Kidney (tissue), 22 donors: ENCODE measurements at places on chromosomes 3 and 15.

DNA sequence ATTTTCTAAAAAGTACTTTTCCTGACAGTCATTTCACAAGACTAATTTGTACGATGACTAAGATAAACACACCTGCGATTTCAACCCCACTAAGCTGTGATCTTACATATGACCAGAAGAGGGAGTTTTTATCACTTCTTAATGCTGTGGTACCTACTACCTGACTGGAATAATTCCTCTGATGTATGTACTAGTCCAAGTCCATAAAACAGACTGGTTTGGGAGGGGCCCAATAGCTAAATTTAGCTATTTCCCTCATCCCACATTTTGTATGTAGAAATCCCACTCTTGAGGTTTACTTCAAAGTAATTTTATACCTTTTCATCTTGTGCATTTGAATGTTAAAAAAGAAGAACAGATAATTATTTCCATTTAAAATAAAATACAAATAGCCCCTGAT lies 49.7 kb upstream of the SCAANT1 start:
- DNase-seq = no peak

DNA sequence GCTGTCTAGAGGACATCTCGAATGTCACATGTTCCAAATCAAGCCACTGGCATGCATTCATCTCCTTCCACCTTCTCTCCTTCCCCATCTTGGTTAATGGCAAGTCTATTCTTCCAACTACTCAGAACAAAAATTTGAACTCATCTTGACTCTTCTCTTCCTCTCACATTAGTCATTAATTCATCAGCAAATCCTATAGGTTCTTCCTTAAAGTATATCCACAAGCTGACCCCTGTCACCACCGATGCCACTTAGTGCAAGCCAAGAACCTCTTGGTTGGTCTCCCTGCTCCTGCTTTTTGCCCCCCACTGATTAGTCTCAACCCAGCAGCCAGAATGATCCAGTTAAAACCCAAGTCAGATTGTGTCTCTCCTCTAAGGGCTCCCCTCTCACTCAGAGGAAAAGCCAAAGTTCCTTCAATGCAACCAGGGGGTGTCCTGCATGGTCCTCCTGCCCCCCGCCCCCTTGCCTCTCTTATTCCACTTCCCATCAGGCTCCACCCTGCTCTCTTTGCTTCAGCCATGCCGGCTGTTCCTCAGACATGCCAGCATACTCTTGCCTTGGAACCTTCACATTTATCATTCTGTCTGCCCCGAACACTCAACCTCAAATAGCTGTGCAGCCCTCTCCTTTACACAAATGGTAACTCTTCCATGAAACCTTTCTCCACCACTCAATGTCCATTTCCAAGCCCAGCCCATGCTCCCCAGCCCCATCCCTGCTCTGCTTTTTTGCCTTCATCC lies 1.0 kb upstream of the GALNT15 start:
- no peak for DNase-seq

DNA sequence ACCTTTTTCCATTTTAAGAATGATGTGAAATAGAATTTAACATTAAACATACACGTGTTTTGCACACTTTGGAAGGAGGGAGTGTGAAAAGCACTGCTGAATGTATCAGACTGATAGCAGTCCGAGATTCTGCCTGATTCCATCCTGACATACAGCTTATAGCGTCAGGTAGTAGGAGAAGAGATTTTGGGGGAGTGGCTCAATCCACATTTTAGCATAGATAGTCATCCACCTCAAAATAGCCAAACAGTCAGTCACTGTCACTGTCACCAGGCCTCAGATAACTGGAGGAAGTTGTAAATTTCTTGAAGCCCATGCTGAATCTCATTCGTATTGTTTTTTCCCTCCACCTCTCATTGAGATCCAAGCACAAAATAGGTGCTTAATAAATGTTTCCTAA lies 35.4 kb upstream of the ARHGEF26 start:
- DNase-seq = no peak

DNA sequence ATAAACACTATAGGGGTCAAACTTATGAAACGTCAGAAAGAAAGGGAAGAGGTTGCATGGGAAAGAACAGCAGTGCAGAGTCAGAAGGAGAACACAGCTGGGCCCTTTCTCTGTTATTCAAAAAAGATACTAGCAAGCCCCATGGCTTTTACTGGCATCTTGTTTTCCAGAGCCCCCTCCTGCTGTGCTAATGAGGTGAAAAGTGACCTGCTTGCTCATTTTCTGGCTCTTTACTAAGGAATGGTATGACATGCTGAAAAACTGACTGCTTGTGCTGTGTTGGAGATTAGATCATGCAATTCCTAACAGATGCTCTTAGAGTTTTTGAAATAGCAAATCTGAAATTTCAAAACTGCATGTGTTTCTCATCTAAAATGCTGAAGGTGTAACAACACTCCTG lies 541.6 kb upstream of the ALCAM start:
- no peak for DNase-seq

DNA sequence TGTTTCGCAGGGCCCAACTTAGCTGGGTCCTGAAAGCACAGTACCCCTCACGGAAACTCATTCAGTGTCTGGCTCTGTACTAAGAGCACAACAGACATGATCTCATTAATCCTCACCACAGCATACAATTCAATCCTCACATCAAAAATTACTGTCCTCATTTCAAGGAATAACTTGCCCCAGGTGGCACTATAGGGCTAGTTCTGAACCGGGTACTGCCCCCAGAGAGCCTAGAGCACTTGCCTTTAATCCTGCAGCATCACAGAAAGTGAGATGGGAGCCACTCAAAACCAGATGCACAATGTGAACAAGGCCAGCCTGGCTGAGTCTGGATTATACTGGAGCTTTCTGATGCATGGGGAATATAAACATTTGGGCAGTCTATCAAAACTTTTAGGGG lies 122.6 kb downstream of the OSBPL10 start:
- no peak for DNase-seq

DNA sequence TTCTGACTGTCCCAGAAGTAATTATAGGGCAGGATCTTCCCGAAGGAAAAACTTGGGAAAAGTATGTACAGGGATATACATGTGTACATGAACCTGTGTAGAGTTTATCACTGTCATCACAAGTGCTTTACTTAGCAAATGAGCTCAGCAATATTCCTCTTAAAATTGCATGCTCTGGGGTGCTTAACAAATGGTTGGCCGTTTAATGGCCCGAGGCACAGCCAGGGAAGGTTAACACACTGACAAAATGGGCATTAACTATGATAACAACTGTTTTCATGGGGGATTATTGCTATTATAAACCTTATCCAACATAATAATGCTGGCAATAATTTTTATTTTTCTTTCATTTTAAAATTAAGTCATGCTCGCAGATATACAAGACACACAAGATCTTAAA lies 459.3 kb downstream of the TUSC7 start:
- no peak for DNase-seq

DNA sequence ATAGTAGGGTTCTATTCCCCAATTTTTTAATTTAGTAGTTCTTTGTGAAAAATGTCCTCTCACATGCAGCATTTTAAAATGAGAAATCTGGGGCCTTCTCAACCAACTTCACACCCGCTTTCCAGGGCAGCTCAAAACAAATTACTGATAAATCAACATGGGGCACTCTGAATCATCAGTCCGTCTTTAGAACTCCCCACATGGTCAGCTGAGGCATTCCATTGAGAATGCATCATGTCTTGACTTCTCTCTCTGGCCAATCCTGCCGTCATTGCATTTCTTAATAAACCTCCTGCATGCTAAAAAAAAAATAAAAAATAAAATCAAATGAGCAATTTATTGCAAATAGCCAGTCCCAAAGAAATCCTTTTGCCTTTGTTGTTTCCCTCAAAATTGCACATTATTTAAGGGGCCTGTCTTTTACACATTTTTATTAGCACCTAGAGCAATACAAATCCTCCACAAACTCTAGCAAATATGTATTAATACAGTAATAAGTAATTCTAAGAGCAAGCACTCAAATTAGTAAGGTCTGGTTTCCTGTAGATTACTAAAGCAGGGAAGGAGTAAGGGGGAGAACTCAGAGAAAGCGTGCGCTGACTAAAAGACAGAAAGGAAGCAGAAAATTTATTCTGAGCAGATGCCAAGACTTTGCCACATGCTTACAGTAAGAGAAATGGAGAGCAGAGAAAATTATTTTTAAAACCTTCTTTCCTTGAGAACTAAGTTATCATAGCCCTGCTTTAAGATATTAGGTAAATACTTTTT lies 175.7 kb downstream of the TNIK start:
- no peak for DNase-seq

GRCh38 chr3:132898141-132898540 lies 140.1 kb upstream of the TMEM108 start:
- no peak for DNase-seq

DNA sequence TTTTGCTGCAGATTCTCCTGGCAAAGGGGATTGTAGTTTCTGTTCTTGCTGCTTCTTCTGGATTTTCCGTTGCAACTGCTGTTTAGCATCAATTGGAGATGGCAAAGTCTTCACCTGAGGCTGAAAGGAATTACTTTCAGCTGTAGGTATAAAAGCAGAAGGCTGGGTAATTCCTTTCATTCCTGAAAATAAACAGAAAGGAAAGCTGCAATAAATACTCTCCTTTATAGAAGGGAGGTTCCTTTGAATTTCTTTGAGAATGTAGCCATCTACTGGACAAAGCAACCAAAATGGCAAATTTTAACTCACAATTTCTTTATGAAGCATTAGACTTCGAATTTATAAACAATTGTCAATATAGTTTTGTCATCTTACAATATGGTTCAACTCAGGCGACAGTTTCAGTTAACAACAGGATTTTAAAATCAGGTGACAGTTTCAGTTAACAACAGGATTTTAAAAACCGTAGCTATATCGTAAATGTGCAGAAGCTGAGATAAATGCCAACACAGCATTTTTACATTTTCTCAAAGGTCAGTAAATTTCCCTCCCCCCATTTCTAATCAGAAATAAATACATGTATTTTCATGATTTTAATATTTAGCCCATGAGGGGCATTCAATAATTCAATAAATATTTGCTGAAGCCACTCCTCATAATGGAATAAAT lies 104.9 kb upstream of the NEDD4 start:
- DNase-seq = no peak

DNA sequence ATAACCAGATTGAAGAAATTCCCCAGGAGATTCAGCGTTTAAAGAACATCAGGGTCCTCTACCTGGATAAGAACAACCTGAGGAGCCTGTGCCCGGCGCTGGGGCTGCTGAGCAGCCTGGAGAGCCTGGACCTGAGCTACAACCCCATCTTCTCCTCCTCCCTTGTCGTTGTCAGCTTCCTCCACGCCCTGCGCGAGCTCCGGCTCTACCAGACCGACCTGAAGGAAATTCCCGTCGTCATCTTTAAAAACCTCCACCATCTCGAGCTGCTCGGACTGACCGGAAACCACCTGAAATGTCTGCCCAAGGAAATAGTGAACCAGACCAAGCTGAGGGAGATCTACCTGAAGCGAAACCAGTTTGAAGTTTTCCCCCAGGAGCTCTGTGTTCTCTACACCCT lies 9.4 kb upstream of the LRRC34 start:
- no peak for DNase-seq

DNA sequence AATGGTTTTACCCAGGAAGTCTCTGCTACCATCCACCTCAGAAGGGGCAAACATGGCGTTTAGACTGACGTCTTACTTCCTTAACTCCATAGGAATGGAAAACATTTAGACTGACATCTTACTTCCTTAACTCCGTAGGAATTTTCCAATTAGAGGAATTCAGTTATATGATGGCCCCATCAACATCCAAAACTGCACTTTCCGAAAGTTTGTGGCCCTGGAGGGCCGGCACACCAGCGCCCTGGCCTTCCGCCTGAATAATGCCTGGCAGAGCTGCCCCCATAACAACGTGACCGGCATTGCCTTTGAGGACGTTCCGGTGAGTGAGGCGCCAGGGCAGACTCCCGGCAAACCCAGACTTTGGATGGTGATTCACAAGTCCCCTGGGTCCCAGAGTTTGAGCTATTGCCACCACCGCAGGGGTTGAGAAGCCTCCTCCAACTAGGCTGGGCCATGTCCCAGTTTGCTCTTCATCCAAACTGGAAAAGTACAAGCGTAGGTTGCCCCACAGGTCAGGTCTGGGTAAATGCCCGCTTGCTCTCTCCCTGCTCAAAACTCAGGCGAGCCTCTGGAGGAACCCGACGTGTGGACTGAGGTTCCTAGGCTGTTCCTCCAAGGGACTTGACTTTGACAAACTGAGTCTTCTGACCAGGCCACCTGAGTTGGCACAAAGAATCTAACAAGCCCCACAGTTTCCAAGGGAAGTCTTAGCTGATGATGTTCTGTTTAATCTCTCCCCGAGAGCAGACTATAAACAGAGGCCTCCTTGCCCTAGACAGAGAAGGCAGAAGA lies 57.7 kb downstream of the MESD start:
- DNase-seq = no peak

- DNase-seq = no peak
Measured at GRCh38 chr3:108096532-108097321, 5.9 kb upstream of the CD47 start.

GRCh38 chr3:14631687-14632441 lies 19.7 kb upstream of the CCDC174 start:
- DNase-seq = no peak

- no peak for DNase-seq
Measured at GRCh38 chr15:94229591-94230369, 1.6 kb upstream of the MCTP2 start.

DNA sequence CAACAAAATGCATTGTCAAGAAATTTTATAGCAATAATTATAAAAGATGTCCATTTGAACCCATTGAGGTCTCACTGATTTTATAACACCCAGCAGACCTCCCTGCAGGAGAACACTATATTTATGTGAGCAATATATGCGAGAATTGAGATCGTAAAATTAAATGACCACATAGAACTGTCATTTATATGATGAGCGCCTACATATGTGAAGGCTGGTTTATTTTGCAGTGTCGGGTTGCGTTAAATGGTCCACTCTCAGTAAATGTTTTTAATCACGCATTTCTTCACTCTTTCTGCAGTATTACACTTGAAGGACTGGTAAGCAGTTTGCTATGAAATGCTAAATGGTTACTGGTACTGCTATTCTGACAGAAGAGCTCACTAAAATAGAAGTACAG lies 408.5 kb upstream of the AGTR1 start:
- DNase-seq = peak; percentile 29

- DNase-seq = no peak
Measured at GRCh38 chr3:143109861-143110260, 9.7 kb upstream of the CHST2 start.

DNA sequence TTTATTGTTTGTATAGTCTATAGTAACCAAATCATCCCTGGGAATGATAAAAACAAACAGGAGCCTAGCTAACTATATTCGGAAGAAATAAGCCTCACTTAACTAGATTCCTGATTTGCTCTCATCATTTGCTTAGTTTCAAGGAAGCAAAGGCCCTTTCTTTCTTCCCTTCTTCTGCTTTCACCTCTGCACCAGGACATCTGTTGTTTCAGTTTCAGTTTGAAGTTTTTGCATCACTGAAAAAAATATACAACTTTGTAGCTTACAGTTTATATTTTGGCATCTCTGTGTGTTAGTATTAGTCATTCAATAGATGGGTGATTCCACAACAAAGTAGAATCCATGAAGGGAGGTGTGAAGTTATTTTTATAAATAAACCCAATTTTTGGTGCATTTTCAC lies 113.6 kb upstream of the SNTN start:
- no peak for DNase-seq

DNA sequence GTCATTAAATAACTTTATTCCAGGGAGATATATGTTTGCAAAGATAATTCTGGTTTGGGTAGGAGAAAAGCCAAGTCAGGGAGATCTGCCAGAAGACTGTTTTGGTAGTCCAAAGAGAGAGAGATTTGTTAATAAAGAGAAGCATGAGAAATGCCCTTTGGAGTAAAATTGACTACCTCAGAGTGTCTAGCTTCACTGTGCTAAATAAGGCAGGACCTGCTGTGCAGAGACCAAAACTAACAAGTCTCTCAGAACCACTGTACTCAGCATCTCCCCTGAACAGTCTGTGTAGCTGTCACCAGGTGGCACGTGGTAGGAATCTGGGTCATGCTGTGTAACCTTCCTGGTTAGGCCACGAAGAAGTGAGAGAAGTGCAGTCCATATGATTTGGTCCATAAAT lies 31.6 kb upstream of the SLC35G2 start:
- peak; percentile 6 for DNase-seq
